HCT116 (cell line): ENCODE measurements at places on chromosomes 16 and 17.

GRCh38 chr16:46632778-46633733 is 11.9 kb upstream of the SHCBP1 start:
- DNase-seq = no peak

GRCh38 chr17:77160091-77160874 is 19.5 kb downstream of the SEC14L1 start:
- DNase-seq = no peak

DNA sequence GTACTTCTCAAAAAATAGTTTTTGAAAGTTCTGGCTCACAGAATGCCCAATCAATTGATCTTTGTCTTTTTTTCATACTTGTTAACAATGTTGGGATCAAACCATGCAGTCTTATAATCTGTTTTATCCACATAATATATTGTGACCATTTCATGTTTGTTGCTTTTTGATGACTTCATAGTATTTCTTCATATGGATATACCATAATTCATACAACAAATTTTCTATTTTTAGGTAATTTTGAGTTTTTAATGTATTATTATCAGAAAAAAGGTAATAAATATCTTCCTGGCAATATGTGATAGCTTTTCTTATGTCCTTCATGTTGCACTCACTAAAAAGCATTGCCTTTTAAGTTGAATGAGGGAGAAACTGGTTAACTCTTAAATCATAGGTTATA is 44.8 kb downstream of the TBC1D26 start:
- no peak for DNase-seq

- no peak for DNase-seq
Observed at GRCh38 chr17:14432079-14432478, 131.2 kb downstream of the HS3ST3B1 start.

- no peak for DNase-seq
Observed at GRCh38 chr17:26773189-26774188, 520.4 kb upstream of the WSB1 start.
